ENCODE measurements at places on chromosomes 5 and 9. TPM values are rescaled to one million over a fixed set of nuclear protein-coding genes. Genes with fewer than 3 reads are reported as not detected.

The PTTG1 gene
- 403 TPM for total RNA-seq

The CSF1R gene
- total RNA-seq = 1.1 TPM

The ASS1 gene
- 2.8 TPM for total RNA-seq

The HMGCR gene
- 345 TPM for total RNA-seq

The NFIB gene
- not detected for total RNA-seq

The ENC1 gene
- total RNA-seq = 59.3 TPM

The CER1 gene
- not detected for total RNA-seq

The ALDH7A1 gene
- total RNA-seq = 120 TPM

The N4BP3 gene
- total RNA-seq = 10.4 TPM

The GABRA1 gene
- total RNA-seq = not detected

The IFNA21 gene
- total RNA-seq = not detected

The TMCO6 gene
- 35.3 TPM for total RNA-seq

The CXCL14 gene
- not detected for total RNA-seq

The KCTD16 gene
- not detected for total RNA-seq

The SLC6A7 gene
- total RNA-seq = not detected

All from G401 (cell line).